ENCODE measurements at places on chromosomes 6 and 20.

DNA sequence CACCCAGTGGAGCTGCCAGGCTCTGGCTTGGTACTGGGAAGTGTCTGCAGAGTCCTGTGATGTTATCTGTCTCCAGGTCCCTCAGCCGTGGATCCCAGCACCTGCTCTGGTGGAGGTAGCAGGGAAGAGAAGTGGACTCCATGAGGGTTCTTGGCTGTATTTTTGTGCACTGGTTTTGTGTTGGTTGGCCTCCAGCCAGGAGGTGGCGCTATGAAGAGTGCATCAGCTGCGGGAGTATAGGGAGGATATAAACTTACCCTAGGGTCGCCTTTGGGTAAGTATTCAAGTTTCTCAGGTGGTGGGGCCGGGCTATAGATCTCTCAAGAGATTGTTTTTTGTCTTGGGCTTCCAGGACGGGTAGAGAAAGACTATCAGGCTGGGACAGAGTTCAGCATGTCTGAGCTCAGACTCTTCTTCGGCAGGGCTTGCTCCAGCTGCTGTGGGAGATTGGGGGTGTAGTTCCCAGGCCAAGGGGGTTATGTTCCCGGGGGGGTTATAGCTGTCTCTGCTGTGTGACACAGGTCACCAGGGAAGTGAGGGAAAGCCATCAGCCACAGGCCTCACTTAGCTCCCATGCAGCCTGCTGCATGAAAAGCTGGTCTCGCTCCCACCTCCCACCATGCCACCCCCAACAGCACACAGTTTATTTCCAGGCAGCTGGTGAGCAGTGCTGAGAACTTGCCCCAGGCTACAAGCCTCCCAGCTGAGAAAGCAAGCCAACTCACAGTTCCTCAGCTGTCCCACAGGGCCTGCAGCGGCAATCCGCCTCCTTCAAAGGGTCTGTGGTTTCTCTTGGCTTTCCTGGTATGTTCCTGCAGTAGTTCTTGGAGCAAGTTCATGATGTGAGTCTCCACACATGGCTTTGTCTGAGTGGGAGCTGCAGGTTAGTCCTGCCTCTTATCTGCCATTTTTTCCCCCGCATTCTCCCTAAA, 115.7 kb downstream of the AIG1 start:
- no peak for DNase-seq

- no peak for DNase-seq
Measured at GRCh38 chr6:5250911-5251310, 9.8 kb downstream of the LYRM4 start.

DNA sequence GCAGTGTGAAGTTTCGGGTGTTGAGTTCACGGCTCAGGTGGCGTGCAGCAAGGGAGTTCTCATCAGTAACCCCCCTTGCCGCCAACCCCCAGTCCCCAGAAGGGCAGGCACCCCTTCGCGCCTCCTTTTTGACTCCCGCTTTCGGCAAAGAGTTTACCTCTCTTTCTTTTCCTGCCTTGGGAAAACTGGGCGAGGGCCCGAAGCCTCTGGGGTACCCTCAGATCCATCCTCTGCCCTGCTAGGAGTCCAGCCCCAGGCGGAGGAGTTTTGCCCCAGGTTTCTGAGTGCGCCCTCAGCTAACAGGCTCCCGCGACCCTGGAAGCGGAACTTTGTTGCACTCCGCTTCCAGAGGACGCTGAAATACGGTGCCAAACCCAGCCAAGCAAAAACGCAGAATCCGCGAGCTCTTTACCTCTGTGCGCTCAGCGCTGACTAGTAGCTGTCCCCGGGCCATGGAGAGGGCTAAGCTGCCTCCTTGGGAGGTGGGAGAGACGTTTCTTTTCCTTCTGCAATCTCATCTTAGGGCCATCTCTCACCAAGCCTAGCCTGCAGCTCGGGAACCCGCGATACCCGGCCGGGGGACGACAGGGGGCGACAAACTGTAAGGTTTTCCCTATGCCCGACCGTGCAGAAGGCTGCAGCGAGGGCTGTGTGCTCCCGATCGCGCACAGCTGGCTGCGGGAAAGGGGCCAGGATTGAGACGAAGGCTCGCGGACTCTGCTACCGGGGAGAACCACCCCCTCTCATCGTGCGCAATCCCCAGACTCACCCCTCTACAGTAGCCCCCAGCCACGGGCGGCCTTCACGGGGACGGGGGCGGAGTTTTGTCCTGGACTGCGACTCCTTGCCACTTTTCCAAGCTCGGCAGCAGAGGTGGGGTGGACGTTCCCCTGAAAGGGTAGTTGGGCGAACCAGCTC, 2.7 kb upstream of the PAX1 start:
- DNase-seq: no peak

GRCh38 chr20:19251958-19252357, 39.5 kb downstream of the SLC24A3 start:
- no peak for DNase-seq

- no peak for DNase-seq
Measured at GRCh38 chr6:30465595-30466306, 23.6 kb upstream of the HLA-E start.

DNA sequence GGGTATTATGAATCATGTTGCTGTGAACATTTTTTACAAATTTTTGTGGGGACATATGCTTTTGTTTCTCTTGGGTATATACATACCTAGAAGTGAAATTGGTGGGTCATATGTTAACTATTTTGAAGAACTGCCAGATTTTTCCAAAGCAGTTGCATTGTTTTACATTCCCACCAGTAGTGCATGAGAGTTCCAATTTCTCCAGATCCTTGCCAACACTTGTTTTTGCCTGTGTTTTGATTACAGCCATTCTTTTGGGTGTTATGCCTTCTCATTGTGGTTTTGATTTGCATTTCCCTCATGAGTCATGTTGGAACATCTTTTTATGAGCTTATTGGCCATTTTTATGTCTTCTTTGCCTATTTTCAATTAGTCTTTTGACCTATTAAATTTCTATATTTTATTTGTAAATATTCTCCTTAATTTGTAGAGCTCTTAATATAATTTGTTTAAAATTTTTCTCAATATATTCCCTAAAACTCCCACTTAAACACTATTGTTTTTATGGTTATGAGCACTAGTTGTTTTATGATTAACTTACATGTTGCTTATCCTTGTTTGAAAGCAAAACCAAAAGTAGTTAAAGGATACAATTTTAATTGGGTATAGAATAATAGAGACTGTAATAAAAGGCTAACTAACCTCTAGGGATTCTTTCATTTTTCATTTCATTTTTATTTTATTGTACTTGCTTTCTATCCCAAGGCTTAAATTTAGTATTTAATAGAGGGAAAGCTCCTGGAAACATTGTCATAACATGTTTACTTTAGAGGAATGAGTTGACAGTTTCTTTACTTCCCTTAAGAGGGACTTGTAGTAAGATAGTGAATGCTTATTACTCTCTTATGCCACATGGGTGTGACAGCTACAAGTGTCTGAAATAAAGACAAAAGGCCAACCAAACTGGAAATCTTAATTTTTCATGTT, 5.5 kb downstream of the UBR2 start:
- no peak for DNase-seq

DNA sequence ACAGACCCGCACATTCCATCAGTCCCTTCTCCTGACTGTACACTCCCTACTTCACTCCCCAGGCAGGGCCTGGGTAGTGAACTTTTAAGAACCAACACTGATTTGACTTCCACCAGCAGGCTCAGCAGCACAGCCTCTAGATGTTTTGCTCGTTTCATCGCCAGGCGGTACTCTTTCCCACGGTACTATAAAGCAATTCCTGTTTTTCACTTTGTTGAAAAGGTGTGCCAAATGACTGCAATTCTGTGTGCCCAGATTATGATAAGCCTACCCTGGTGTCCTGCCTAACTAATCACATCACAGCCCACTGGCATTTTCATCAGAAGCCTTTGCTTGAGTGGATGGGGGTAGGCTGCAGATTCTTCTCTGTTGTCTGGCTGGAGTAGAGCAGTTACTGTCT, 12.9 kb upstream of the WTAP start:
- no peak for DNase-seq

Data from NCI-H1417 treated with DMSO at 0.1 percent for 48 hours (cell line).